NCI-H1694 treated with DMSO at 0.1 percent for 48 hours (cell line): ENCODE measurements at places on chromosomes 12 and 14.

- no peak for DNase-seq
Observed at GRCh38 chr12:17802657-17803641, 287.0 kb downstream of the RERGL start.

DNA sequence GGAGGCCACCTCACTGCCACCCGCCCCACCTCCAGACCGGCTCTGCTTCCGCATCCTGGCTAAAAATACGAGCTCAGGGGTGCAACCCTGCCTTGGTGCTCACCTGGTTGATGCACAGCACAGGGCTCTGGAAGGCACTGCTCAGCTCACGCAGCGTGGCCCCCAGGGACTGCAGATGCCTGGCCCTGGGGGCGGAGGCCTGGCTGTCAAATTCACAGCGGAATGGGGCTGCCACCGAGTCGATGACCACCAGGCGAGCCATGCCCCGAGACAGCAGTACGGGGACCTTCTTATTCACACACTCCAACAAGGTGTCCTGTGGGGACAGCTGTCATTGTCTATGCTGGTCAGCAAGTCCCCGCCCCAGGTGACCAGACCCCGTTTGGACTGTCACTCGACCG is 16.0 kb downstream of the XRCC3 start:
- DNase-seq: no peak

DNA sequence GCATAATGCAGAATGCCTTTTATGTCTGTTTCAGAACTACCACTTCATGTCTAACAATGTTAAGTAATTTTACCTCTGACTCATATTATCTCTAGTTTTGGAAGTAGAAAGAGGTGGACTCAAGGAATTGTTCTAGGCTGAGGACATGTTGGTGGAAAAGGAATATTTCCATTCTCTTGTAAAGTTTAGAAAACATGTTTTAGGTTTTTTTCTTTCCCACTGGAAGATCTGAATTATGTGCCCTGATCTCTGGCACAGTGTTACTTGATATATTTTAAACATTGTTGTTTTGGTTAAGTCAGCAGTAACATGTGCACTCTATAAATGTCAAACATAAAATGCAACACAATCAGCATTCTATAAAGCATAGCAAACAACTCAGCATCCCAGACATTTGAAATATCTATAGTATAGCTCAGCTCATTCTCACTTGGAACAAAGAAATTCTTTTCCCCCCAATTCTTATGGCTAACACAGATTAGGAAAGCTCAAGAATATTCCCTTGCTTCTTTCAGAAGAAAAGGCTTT is 202.3 kb downstream of the STXBP6 start:
- DNase-seq: no peak

- DNase-seq: no peak
Observed at GRCh38 chr14:103404920-103405319, 19.7 kb downstream of the MARK3 start.

DNA sequence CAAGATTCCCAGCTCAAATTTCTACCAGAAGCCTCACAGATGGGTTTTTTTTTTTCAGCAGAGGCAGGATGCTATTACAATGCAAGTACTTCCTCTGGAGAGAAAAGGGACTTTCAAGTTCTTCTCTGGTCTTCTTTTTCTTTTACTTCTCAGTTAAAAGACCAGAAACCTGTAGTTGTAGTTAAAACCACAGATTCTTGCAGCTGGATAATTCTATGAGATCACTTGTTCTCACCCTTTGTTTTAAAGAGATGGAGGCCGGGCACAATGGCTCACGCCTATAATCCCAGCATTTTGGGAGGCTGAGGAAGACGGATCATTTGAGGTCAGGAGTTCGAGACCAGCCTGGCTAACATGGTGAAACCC is 47.6 kb upstream of the OVCH1 start:
- no peak for DNase-seq

DNA sequence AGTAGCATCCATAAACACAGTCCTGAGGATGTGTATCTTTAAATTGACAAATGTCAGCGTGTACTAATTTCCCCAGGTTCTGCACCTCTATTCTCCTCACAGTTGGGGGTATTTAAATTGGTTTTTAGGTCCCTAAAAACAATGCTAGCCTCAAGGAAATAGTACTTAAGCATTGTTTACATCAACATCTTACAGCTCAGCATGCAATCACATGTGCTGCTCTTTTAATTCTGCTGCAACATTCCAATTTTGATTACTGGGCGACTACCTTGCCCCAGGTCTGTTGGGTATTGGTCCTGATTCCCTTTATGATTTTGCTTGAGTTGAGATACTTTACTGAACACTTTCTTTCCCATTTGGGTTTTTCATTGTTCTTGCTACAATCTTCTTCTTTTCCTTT is 616.6 kb downstream of the CCER1 start:
- DNase-seq: no peak

GRCh38 chr12:120286768-120287490 is 4.8 kb downstream of the RNU4-2 start:
- no peak for DNase-seq

- no peak for DNase-seq
Observed at GRCh38 chr12:52608826-52609630, 7.8 kb upstream of the KRT72 start.

DNA sequence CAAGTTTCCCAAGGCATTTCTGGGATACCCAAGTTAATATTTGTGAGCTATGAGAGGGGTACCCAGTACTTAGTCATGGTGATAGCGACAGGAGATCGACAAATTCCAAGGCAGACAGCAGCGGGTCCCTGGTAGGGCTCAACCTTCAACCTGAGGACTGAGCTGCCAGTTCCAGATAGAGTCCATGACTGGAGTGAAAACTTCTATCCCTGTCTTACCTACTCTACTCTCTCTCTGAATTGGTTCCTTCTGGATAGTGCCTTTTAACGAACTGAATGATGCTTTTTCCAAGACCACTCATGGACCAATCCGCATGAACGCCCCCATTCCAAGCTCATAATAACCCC is 76.9 kb upstream of the ALG10 start:
- DNase-seq: no peak

DNA sequence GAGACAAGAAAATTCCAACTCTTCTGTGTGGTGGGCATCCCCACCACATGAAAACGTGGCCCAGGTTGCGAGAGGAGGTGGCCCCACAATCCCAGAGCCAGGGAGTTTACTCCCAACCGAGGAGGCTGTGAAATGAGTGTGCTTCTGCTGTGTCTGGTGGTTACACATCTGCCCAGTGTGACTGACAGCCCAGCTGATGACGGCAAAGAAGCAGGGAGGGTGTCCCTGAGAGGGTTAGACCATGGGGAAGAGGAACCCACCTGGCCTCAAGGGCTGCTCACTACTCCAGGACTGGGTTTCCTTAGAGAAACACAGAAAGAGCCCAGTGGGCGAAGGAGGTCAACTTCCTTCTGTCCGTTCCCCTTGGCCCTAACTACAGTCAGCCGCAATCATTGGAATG is 24.6 kb downstream of the ZFP36L1 start:
- DNase-seq: no peak

DNA sequence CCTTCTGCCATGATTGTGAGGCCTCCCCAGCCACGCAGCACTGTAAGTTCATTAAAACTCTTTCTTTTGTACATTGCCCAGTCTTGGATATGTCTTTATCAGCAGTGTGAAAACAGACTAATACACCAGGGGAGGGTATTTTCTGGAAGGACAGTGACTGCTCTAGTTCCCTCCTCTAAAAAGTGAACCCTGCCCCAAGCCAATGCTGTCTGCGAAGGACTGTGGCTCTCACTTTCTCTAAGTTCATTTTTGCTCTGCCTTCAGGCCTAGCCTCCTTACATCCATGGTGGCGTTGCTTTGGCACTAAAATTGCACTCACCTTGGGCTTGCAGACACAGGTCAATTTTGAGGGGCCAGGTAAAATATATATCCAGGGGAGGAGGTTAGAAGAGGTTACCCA is 323.0 kb downstream of the VRK1 start:
- DNase-seq: no peak

DNA sequence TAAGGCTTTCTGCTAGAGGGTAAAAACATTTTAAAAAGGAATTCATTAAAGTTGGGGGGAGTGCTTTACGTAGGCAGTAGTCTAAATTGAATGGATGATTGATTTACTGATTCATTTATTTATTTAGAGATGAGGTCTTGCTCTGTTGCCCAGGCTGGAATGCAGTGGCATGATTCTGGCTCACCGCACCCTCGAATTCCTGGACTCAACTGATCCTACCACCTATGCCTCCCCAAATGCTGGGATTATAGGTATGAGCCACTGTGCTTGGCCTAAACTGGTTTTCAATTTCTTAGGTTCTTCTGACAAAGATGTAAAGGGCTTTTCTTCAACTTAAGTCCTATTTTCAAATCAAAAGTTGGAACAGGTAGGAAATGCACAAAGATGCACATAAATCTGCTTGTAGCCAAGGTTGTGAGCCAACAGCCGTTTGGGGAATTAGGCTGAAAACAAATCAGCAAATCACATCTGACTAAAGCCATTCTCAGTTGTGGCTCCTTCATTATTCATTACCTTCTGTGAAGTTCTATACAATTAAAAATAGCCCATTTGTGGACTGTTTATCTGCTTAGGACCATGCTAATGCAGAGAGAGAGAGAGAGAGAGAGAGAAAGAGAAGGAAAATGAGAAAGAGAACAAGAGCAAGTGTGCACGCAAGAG is 218.0 kb downstream of the PPM1H start:
- no peak for DNase-seq

DNA sequence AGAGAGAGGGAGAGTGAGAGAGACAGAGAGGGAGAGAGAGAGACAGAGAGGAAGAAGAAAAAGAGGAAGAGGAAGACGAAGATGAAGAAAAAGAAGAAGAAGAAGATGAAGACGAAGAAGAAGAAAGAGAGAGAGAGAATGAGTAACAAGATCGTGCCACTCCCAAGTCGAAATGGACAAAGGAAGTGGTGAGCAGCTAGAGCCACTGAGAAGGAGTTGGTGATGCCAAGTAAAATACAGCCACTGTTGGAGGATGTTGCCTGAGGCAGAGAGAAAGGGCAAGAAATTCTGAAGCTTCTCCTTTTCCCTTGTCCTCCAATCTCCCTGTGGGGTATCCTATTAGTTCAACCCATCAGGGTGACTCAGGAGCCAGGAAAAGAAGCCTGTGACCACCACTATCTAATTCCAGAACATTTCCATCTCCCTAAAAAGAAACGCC is 12.5 kb upstream of the ANAPC5 start:
- no peak for DNase-seq

DNA sequence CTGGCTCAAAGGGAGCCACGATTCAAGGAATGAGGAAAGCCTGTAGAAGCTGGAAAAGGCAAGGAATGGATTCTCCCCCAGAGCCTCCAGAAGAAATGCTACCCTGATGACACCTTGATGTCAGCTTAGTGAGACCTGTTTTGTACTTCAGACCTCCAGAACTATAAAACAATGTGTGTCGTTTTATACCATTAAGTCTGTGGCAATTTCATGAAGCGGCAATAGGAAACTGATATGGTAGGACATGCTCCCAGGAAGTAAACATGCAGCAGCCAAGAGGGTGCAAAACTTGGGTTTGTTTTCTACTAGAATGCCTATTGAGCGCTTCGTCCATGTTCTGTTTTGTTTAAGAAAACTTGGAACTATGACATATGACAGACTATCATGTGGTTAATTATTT is 2.5 kb upstream of the APOBEC1 start:
- no peak for DNase-seq

GRCh38 chr14:50237427-50237826 is 6.0 kb upstream of the SOS2 start:
- DNase-seq: no peak

DNA sequence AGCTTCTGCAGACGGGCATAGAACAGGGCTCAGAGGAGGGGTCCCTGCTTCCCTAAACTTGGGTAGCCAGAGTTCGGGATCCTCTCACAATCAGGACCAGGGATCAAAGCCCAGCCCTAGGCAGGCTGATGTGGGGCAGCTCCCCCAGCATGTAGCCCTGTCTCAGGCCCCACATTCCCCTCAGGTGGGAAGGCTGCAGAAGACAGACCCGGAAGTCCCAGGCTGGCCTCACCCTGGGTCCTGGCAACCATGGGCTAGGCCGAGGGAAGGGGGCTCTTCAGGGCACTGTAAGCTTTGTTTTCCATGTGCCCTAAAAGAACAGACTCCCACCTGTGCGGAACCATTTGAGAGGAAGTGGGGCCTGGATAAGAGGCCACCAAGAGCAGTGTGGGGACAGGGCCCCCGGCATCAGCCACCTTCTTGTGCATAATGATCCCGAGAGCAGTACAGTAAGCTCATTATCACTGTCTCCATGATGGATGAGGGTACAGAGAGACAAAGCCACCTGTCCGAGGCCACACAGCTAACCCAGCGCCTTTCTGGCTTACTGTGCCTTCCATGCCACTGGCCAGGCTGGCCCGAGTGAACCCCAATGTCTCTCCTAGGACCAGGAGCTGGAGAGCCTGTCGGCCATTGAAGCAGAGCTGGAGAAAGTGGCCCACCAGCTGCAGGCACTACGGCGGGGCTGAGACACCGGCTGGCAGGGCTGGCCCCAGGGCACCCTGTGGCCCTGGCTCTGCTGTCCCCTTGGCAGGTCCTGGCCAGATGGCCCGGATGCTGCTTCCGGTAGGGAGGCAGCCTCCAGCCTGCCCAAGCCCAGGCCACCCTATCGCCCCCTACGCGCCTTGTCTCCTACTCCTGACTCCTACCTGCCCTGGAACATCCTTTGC is 11.5 kb downstream of the CHGA start:
- DNase-seq: no peak

- DNase-seq: no peak
Observed at GRCh38 chr12:62252576-62252975, 7.6 kb upstream of the USP15 start.

GRCh38 chr12:12456637-12457036 is 99.8 kb downstream of the BORCS5 start:
- no peak for DNase-seq

GRCh38 chr12:89245090-89245489 is 107.2 kb downstream of the DUSP6 start:
- no peak for DNase-seq

DNA sequence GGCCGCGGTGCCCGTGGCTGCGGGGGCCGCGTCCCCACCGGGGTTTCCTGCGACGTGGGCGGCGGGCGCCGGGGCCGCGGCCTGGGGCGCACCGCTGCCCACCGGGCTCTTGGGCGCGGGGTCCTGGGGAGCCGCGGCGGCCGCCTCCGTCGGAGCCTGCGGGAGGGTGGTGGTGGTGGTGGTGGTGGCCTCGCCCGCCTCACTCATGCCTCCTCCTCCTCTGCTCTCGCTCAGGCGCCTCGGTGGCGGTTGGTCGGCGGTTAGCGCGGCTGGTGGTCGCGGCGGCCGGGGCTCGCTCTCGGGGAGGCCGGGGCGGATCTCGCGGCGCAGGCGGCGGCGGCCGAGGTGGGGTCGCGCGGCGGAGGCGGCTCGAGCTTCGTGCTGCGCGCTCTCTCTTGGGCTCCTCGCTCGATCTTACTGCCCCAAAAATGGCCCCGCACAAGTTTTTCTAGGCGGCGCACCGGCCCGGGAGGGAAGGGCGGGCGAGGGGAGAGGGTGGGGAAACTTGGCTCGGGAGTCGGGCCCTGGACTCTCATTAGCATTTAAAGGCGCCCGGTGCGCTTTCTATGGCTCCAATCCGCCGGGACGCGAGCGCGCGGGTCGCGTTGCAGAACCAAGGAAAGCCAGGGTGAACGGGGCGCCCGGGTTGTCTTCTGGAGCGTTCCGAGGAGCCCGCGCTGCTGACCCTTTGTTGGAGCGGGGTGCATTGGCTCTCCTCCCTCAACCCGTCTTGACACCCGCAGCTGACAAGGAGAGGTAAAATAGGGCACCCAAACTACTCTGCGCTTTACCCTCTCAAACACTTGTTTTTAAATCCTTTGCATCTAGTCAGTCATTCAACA is at the start of gene YBX3:
Gene YBX3 (minus strand): TSS at position 419 of the 842 bp plus-strand sequence. CDS start 212 bp downstream, at position 207.
- no peak for DNase-seq
